Mesendoderm (in vitro differentiated cells): ENCODE measurements at places on chromosomes 2 and 18.

DNA sequence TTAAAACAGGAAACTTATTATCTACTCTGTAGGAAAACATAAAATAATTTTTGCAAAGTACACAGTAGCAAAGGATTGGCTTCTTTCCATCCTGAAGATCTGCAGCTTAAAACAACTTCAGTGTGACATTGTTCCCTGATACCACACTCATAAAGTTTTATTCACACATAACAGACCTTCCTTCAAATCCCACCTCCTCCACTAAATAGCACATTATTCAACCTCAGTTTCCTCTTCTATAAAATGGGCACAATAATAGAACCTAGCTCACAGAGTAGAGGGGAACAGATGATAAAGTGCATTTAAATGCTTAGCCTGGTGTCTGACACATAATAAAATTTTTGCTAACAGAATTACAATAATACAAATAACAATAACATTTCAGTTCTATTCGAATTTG lies 250.4 kb upstream of the RBBP8 start:
- DNase-seq, result no peak

- peak; percentile 74 for DNase-seq
Observed at GRCh38 chr2:98869272-98869641, 66.8 kb downstream of the CRACDL start.

DNA sequence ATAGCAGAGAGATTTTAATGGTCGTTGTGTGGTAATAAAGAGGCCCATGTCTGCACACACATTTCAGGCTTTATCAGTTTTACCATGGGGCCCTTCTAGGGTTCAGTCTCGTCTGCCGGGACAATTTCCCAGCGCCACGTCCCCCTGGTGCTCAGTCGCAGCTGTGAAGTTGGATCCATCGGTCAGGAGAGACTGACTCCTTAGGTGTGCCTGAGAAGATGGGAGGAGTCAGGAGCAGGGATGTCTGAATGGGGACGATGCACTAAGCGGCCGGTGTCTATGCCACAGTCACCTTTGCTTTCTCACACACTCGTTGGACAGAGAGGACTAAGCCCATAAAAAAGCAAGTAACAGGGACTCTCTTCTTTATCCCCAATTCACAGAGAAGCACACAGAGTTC lies 71.4 kb downstream of the TWIST2 start:
- no peak for DNase-seq

GRCh38 chr2:179268277-179268925 lies 3.8 kb upstream of the SESTD1 start:
- peak; percentile 65 for DNase-seq

- no peak for DNase-seq
Observed at GRCh38 chr2:182377467-182377866, 49.4 kb downstream of the PDE1A start.

GRCh38 chr2:73699437-73699836 lies 37.7 kb downstream of the TPRKB start:
- DNase-seq, result no peak

DNA sequence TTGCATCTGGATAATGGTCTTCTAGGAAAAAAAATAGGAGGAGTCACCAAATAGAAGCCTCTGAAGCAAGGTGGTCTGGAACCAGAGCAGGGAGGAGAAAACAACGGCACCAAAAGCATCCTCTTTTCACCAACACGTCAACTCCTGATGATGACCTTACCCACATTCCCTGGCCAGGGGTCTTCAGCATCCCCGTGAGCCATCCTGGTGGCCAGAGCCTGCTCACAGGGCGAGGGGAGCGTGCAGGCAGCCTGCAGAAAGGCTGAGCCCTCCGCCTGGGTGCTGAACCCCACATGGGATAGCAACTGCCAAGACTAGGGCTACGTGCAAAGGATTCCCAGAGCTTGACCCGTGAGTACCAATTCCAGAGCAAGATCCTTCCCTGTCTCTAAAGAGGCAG lies 191.0 kb downstream of the NDUFA10 start:
- no peak for DNase-seq

GRCh38 chr2:219405451-219405850 lies 12.7 kb upstream of the DES start:
- peak; percentile 60 for DNase-seq

DNA sequence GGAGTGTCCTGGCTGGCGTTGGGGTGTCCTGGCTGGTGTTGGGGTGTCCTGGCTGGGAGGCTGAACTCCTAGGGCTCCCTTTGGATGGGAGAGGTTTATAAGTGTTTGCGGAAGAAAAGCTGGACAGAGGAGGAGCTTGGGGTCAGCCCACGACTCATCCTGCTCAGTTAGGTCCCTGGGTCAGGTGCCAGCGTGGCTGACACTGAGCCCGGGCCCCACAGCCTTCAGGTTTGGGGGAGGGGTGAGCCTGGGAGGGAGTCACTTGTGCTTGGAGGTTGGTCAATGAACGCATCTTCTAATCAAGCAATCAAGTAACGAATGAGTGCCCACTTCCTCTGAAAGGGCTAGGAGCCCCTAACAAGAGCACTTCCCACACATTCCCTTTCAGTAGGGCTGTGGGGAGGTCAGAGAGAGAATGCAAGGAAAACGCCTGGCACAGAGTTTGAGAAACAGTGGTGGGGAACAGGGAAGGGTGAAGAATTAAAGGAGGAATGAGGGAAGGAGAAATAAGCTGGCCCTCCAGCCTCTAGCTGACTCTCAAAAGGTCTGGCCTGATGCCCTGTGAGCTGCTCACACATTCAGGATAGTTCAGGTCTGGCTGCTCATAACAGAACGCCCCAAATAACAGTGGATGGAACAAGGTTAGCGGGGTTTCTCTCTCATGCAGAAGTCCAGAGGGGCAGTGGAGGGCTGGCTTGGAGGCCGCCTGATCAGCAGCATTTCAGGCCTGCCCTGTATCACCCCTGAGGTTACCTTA lies 670 bp downstream of the KCNIP3 start:
- DNase-seq, result no peak

GRCh38 chr2:223147431-223147830 lies 95.4 kb downstream of the KCNE4 start:
- no peak for DNase-seq

DNA sequence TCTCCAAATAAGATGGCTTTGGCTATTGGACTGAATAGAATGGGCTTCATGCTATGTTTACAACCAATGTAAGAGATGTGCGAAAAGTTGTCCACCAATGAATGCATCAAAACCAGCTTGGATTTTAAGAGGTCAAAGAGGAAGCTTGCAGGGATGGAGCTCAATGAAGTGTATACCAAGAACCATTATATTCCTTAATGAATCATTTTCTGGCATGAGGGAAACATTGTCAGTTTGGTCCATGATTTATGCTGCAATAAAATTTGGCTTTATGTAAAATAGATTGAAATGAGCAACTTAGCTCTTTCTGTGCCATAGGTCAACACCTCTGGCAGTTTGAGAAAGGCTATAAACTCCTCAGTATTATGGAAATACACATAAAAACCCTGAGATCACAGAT lies 107.3 kb downstream of the SH3BP4 start:
- no peak for DNase-seq

- no peak for DNase-seq
Observed at GRCh38 chr2:225598426-225598825, 198.9 kb downstream of the NYAP2 start.

DNA sequence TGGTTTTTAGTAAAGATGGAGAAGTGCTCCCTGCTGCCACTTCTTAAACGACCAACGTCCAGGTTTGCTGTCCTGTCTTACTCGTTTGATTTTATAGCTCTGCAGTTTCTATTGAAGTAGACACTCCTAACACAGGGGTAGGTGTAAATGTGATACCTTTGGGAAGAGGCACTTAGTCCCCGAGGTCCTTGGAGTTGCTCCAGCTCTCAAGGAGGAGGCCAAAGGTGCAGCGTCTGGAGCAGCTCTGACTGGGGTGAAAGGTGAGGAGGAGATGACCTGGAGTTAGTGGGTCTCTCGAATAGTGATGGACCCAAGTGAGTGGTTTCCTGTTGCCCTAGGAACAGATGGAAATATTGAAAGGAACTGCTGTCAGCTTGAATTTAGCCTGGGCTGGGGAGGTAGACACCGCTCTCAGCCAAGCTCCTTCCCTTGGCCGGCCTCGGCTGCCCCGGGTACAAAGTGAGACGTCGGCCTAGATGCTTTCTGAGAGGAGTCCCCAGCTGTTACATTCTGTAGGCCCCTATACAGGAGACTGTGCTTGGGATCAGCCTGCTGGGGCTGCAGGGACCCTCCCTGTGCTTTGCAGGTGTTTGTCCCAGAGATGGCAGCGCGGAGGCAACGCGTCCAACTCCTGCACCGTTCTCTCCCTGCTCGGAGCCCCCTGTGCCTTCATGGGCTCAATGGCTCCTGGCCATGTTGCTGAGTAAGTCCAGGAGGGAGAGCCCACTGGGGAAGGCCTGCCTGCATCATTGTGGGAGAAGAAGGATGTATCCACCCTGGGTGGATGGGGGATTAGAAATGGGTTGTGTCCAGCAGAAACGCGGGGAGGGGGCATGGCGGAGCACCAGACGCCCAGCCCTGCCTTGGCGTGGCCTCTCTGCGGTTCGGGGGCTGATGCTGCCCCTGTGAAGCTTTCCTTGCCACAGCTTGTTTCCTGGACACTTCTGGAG lies 5.4 kb downstream of the KHK start:
- no peak for DNase-seq
